ENCODE measurements at places on chromosomes 6 and 20.

- DNase-seq, result no peak
Observed at GRCh38 chr6:96505363-96505762, 16.2 kb upstream of the UFL1 start.

- no peak for DNase-seq
Observed at GRCh38 chr6:157951828-157952227, 29.8 kb upstream of the SYNJ2 start.

- DNase-seq, result no peak
Observed at GRCh38 chr6:127120023-127120786, 1.7 kb downstream of the RSPO3 start.

GRCh38 chr6:142671791-142672190, 273.2 kb downstream of the HIVEP2 start:
- no peak for DNase-seq

GRCh38 chr6:74579794-74580193, 626.1 kb downstream of the COL12A1 start:
- DNase-seq, result no peak

GRCh38 chr20:25369529-25369928, 21.1 kb downstream of the ABHD12 start:
- no peak for DNase-seq

- DNase-seq, result no peak
Observed at GRCh38 chr20:37233548-37234253, 27.9 kb downstream of the GHRH start.

DNA sequence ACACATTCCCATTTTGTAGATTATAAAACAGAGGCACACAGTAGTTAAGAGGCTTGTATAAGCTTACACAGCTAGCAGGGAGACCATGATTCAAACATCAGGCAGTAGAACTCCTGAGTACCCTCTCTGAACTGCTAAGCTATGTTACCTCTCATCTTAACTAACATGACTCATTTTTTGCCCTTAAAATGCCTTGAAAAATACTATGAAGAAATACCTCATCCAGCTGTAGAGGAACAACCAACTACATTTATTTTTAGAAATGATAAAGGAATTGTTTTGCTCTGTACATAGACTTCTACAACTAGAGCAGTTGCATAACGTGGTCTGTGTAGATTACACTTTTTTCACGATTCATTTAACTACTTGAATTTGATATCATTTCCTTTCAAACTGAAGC, 102.1 kb downstream of the FLRT3 start:
- DNase-seq, result no peak

Data from COR-L47 (cell line).